ENCODE measurements at places on chromosomes 16 and 17. TPM values are rescaled to one million over a fixed set of nuclear protein-coding genes. Genes with fewer than 3 reads are reported as not detected.
A peak's percentile ranks its signal among the peaks of the same experiment; 100 is the strongest.

DNA sequence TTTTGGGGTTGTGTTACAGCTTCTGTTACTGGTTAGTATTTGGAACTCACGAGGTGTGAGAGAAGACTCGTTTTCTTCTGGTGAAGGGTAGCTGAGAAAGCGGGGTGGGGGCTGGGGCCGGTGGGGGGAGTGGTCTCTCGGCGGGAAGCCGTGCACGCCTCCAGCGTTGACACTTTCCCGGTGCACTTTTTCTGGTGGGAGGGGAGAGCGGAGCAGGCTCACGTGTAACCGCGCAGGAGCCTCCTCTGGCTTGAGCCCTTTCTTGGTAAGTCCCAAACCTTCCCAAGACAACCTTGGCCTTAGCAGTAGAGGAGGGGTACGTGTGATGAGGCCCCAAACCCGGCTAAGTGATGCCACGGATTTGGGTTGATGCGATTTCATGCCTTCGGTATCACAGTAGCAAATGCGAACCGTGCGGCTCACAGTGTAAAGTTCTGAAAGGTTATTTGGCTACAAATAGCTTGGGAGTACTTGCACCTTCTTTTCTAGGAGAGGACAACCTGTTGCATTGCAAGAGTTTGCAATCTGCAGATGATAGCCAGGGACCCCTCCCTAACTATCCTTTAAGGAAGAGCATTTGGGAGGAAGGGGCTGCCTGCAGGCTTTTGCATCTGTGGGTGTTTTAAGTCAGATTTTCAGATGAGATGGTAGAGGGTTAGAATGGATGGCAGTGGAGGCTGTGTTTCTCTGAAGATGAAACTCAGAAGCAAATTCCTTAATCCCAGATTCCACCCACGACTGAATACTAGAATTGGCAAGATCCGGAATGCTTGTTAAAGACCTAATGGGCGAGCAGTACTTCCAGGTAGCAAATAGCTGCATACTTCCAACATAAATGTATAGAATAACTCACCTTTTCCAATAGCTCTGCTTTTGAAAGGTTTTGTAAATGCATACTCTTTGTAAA, 1.5 kb downstream of the HLF start:
- DNase-seq = no peak

DNA sequence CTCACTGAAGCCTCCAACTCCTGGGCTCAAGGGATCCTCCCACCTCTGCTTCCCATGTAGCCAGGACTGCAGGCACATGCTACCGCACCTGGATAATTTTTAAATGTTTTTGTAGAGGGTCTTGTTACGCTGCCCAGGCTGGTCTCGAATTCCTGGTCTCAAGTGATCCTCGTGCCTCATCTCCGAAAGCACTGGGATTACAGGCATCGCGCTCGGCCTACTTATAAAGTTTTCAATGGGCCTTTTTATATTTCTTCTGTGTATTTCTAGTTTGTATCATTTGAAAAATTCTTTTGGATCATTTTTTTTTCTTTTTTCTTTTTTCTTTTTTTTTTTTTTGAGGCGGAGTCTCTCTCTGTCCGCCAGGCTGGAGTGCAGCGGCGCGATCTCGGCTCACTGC, 7.3 kb upstream of the TLCD3A start:
- DNase-seq = no peak

DNA sequence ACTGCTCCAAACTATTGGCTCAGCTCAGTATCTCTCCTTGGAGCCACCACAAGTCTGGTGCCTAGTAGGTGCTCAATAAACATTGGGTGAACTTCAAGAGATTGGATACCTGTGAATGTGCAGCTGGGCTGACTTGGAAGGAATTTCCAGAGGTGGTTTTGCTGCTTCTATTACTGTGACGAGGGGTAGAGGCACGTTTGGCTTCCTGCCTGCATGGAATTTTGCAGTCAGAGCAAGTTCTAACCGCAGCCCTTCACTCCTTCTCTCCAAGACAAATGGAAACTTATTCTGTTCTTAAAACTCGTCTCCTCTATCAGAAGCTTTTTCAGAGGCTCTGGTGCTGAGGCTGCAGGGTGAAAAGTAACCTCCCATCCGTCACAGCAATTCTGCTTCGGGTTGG, 342.5 kb downstream of the CPPED1 start:
- DNase-seq = no peak

GRCh38 chr16:6020162-6020985, 922.8 kb upstream of the EEF2KMT start:
- DNase-seq = no peak

- peak; percentile 85 for DNase-seq
These were observed 1.8 kb downstream of the ZBTB4 start for GRCh38 chr17:7477392-7478275.

GRCh38 chr17:52681480-52681879, 523.0 kb upstream of the CA10 start:
- no peak for DNase-seq

- no peak for DNase-seq
These were observed 4.2 kb downstream of the ADCY9 start for GRCh38 chr16:4111748-4112696.

DNA sequence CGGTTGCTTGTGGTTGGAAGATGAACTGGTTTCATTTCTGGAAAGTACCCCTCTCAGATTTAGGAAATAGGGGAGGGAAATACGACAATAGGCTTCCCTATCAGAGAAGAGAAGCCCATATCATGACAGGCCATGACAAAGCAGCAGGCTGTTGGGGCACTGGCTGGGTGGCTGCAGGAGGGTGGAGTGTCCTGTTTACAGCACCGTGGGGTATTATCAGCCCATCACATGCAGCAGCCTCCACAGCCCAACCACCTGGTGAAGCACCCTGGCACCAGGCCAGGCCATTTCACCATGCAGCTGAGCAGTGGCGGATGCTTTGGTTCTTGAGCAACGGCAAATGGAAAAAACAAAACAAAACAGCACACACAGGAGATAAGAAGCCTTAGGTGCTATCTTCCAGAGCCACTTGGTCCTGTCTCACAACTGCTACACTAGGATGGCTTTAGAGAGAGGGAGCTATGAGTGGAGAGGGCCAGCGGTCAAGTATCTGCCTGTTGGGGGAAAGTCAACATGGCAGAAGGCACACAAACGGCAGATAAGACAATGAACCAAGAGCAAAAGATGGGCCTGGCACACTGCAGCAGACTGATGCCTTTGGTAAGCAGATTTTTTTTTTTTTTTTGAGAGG, 24.2 kb downstream of the FAM117A start:
- DNase-seq = peak; percentile 81

DNA sequence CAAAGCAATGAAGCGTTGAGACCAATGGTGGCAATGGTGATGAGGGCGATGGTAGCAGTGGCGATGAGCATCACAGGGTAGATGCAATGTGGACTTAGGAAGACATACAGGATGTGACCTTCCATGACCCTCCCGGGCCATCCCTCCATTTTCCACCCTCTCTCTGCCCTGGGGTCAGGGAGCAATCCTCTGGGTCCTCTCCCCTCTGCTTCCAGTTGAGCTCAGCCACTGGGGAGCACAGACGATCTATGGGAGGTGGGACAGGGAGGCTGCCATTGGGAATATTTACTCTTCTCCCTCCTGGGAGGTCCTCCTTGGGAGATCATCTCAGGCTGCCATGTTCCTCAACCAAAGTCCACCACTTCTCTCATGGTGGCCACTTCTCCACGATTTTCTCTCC, 260.7 kb upstream of the FOXF1 start:
- DNase-seq = no peak

DNA sequence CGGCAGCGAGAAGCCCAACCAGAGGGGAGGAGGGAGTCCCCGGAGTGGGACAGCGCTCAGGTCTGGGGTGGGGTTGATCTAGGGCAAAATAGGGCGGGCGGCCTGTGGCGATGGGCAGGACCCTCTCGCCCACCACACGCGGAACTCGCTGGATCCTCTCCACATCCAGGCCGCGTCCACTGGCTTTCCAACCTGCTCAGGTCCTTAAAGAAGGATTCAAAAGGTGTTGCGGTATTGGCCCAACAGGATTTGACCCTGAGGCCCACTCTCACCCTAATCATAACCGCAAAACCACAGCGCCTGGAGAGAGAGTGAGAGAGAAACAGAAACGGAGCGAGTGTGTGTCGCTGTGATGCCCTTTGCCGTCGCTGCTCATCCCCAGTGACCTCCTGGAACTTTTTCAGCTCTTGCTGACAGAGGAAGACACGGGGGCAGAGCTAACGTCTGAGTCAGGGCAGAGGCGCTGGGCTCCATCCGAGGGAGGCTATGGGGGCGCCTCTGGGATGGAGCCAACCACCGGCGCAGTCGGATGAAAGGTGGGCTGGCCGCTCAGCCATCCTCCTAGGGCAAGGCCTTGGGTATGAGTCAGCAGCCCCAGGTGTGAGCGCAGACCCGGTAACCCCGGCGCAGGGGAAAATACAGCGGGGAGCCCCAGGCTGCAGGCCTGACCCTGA, 16.7 kb upstream of the OR1F1 start:
- no peak for DNase-seq

GRCh38 chr17:20774472-20775135, 195.1 kb downstream of the CDRT15L2 start:
- no peak for DNase-seq

DNA sequence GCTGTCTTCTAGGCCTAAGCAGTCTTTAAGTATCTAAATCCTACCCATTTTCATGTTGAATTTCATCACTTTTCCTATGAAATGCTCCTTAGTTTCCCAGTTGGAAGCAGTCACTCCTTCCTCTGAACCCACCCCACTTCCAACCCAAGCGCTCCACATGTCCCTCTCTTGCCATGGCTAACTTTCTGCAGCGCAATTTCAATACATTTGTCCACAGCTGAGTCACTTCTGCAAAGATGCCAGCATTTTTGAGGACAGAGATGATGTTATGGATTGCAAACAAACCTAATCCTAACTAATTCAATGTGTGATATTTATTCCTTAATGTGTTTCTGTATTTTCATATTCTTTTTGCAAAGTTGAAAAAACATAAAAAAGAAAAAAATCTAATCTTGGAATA, 71.7 kb downstream of the HLF start:
- no peak for DNase-seq

DNA sequence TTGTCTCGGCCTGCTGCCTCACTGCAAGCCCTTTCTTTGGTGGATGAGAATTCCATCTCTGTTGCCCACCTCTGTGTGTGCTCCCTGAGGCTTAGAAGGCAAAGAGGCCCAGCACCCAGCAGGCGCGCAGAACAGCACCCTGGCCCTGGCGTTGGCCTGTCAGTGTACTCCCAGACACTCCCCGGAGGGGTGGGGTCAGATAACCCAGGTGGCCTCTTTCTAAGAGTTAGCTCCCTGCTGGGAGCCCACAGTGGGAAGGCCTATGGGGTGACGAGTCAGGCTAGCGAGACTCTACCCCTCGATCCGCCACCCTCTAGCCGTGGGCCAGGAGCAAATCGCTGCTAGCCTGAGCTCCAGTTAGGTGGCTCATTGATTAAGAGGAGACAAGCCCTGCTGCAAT, 38.1 kb downstream of the SRL start:
- DNase-seq = no peak

LRRC36 gene
- 0.21 TPM for total RNA-seq

OTOP3 gene
- not detected for total RNA-seq

DOC2A gene
- 3.0 TPM for total RNA-seq

RARA gene
- 33.0 TPM for total RNA-seq
